Inflammatory macrophage treated with lipopolysaccharide for 1 hour (primary cell): ENCODE measurements at places on chromosomes 3 and 15.

DNA sequence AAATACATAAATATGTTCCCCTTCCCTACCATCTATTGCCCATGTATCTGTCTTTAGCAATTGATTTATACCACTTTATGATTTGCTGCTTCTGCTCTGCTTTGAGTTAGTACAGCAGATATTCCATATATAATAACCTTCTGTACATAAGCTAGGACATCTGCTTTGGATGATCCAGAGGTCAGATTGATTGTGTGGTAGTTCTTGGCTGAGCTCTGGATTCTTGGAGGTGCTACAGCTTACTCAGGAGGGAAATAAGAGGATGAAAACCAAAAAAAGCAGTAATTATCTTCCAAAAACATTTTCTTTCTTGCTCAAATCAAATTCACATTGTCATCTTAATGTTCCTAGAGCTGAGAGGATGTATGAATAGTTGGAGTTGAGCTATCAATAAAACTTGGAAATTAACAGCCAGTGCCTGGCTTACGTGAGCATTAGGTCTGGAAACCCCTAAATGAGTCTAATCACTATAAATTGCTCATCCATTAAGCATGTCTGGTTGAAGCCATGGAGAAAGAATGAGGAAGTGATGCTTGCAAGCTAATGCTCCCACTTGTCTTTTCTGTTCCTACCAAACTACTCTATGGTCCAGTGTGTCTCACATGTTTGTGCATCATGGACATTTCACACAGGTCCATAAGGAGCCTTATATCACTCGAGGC, 36.3 kb upstream of the TMEM42 start:
- DNase-seq = peak; percentile 33

DNA sequence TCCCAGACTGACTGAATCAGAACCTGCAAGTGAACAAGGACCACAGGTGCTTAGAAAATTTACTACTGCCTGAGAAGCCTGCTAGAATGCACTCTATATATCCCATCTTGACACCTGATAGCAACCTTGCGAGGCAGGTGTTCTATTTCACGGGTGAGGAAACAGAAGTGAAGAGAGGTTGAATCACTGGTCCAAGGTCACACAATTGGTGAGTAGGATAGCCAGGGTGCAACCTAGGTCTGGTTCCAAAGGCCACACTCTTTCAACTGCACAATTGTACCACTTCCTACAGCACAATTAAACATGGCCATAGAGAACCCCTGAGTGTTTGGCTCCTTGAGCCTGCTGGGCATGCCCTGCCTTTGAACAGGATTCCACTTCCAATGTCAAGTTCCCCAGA, 87.0 kb downstream of the RAB11A start:
- DNase-seq = no peak

- no peak for DNase-seq
These were observed 2.2 kb downstream of the ST6GAL1 start for GRCh38 chr3:186932281-186933181.

DNA sequence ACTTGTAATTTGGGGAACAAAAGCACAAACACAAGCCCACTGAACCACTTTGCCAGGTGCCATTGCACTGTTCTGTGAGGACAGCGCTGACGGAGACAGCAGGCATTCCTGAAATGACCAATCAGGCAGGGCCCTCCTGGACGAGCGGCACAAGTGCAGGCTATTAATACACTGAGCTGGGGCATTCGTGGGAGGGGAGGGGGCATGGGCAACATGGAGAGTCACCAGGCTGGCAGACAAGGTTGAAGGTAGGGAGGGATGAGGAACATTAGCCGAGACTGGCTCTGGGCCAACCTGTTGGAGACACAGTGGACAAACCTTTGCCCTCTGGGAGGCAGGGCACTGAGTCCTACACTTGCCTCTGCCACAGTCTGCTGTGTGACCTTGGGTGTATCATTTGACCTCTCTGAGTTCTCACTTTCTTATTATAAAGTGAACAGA, 45.6 kb downstream of the NOX5 start:
- DNase-seq = no peak

GRCh38 chr3:49173792-49174170, 2.4 kb downstream of the KLHDC8B start:
- no peak for DNase-seq

- no peak for DNase-seq
These were observed 9.2 kb upstream of the TRAK1 start for GRCh38 chr3:42081838-42082473.

- no peak for DNase-seq
These were observed 90.2 kb downstream of the ARNT2 start for GRCh38 chr15:80494351-80494751.

- DNase-seq = no peak
These were observed 64.7 kb downstream of the IGF1R start for GRCh38 chr15:98712845-98713584.

- DNase-seq = no peak
These were observed 294.1 kb upstream of the UBE2E2 start for GRCh38 chr3:22908989-22909507.

DNA sequence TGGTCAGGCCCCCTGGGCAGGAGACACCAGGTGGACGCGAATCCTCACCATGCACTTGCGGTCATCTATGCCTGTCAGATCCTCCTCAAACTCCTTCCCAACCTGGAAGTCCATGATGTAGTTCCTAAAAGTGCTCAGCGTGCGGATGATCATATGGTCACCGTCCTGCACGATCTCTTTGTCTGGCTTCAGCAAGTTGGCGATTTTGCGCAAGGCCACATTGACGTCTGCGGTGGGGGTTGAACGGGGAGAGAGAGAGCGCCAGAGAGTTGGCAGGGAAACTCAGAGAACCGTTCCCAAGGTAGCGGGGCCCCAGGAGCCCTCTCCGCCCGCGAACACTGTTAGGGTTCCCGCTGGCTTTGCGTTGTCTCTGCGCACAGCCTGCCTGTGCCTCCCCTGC, 809 bp downstream of the RBP1 start:
- no peak for DNase-seq

DNA sequence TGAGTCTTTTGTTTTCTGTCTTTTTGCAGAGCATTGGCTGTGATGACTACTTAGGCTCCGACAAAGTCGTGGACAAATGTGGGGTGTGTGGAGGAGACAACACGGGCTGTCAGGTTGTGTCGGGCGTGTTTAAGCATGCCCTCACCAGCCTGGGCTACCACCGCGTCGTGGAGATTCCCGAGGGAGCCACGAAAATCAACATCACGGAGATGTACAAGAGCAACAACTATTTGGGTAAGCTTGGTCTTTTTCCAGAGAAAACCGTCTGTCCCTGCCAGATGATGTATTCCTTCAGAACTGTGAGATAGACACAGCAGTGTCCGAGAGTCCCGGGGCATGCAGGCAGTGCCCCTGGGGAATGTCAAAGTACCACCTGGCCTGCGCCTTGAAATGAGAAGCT, 149.9 kb upstream of the NR2E3 start:
- no peak for DNase-seq

- DNase-seq = no peak
These were observed 175.9 kb downstream of the USP13 start for GRCh38 chr3:179828738-179829137.

- no peak for DNase-seq
These were observed 103.6 kb upstream of the ABHD17C start for GRCh38 chr15:80591471-80591870.
